Esophagus muscularis mucosa (tissue), 4 donors: ENCODE measurements at places on chromosomes 5 and 9. TPM values are rescaled to one million over a fixed set of nuclear protein-coding genes. Genes with fewer than 3 reads are reported as not detected.

Gene CENPH
- total RNA-seq = 0.66 TPM

Gene TPPP
- total RNA-seq = 45.7 TPM

Gene FSD1L
- total RNA-seq = 2.7 TPM

DNA sequence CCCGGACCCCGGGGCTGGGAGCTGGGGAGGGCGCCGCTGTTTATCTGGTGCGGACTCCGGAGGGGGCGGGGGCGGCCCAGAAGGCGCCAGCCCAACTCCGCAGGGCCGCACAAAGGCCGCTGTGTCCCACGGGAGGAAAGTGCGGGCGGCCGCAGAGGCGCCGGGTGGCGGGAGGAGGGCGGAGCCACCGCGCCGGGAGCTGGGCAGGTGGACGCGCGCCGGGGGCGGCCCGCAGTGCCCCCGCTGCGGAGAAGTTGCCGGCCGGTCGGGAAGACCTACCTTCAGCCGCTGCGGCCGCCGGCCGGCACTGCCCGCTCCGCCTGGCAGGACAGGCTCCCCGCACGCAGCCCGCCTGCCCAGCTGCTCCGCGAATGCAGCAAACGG, 43.6 kb downstream of the NACC2 start:
- DNase-seq = no peak

DNA sequence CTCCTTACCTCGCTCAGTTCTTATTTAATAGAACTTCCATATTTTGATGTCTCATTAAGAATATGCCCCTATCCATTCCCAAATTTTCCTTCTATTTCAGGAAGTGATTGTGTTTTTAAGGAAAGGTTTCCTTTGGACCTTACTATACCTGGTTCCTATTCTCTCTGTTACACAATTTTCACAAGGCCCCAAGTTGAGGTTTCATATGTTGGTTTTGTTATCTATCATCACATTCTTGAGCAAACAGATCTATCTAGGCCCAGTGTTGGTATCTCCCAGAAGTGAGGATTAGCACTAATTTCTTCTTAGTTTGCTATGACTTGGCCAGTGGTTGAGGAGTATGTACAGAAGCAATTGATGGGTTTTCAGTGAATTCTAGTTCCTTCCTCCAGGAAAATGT, 41.5 kb downstream of the ALG2 start:
- no peak for DNase-seq

DNA sequence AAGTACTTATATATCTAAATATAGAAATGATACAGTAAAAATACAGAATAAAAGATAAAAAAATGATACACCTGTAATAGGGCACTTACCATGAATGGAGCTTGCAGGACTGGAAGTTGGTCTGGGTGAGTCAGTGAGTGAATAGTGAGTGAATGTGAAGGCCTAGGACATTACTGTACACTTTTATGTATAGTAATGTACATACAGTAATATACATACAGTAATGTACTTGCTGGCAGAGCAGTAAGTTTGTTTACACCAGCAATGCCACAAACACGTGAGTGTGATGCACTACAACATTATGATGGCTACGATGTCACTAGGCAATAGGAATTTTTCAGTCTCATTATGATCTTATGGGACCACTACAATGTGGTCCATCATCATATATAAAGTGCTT, 34.2 kb downstream of the SUSD1 start:
- no peak for DNase-seq

Gene FAT2
- not detected for total RNA-seq

DNA sequence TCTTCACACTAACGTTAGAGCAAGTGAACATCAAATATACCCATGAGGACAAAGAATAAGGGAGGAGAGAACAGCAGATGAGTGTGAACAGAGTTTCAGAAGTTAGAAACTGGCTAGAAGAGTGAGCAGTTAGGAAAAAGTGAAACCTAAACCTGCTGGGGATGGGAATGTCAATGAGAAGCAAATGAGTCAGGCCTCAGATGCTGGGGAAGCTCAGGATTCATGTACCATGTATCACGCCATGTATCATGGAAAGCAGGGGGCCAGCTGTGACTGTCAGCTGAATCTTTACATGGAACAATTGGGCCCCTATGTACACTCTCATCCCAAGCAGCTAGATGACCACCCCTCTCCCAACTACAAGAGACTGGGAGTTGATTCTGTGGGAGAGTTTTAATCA, 16.2 kb downstream of the GDF9 start:
- no peak for DNase-seq

- no peak for DNase-seq
These were observed 10.0 kb upstream of the DOLPP1 start for GRCh38 chr9:129070696-129071525.

- no peak for DNase-seq
These were observed 87.1 kb downstream of the SEMA4D start for GRCh38 chr9:89410641-89411350.

DNA sequence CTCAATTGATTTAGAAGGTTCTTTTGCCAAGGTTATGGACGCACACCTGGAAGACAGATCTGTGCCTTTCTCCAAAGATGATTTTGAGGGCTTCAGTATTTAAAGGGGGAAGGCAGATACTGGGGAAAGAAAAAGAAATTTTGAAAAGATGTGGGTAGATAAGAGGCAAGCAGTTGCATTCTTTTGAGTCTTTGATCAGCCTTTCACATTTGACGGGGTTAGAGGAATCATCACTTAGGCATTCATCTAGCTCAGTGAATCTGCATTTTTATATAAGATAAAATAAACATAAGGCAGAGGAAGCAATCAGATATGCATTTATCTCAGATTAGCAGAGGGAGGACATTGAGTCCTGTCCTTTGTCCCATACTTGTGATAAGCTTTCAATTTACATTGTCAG, 243.4 kb upstream of the RAI14 start:
- DNase-seq = no peak

Gene SPINK1
- total RNA-seq = not detected

GRCh38 chr9:95901506-95901905, 26.0 kb downstream of the ERCC6L2 start:
- DNase-seq = no peak

DNA sequence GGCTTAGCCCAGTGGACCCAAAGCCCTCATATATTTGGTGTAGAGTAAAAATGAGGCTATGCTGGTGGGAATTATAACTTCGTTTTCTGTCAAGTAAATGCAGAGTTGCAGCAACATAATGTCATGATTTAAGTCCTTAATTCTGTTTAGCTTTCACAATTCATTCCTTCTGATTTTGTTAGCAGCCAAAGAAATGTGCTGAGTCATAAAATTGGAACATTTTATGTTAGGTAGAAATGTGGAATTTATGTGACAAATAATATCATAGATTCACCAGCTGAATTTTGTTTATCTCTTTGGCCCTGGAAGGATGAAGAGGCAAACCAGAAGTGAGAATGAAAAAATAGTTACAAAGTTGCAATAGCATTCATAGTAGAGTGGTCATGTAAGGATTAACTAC, 247.0 kb downstream of the TRPM3 start:
- no peak for DNase-seq

DNA sequence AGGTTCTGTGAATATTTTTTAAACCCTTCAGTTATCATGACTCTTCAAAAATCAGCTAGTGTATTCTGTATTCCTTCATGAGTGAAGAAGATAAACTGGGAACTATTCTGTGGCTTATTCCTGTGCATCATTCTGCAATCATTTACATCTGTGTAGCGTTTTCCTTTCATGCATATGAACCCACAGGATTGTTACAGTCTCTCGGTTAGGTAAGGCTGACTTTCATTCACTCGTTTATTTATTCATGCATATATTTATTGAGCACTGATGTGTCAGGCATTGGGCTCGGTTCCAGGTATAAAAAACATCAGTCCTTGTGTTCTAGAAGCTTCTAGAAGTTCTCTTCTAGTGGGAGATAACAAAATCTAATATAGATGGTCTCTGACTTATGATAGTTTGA, 318.4 kb downstream of the MAN2A1 start:
- no peak for DNase-seq

GRCh38 chr5:175599210-175599609, 58.7 kb upstream of the HRH2 start:
- DNase-seq = no peak

DNA sequence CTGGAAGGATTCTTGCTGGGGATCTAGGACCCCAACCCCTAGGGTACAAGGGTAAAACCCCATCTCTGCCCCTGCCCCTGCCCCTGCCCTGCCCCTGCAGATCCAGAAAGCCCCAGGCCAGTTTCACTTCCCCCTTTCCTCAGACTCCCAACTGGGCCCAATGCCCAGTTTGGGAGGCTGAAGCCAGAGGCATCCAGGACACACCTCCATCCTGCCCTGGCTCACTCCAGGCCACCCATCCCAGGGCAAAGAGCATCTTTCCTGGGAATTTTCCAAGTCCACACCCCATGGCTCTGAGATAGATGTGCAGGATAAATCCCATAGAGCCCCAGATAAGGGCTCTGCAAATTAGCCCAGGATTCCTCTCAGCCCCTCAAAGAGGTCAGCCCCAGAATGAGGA, 17.4 kb downstream of the CNTFR start:
- no peak for DNase-seq

- no peak for DNase-seq
These were observed 73.7 kb upstream of the STK32A start for GRCh38 chr5:147160902-147161700.

- peak; percentile 26 for DNase-seq
These were observed 7.7 kb upstream of the MATR3 start for GRCh38 chr5:139285651-139286392.

GRCh38 chr9:71928376-71928775, 16.9 kb downstream of the C9orf85 start:
- DNase-seq = no peak

Gene MEF2C
- total RNA-seq = 34.3 TPM

DNA sequence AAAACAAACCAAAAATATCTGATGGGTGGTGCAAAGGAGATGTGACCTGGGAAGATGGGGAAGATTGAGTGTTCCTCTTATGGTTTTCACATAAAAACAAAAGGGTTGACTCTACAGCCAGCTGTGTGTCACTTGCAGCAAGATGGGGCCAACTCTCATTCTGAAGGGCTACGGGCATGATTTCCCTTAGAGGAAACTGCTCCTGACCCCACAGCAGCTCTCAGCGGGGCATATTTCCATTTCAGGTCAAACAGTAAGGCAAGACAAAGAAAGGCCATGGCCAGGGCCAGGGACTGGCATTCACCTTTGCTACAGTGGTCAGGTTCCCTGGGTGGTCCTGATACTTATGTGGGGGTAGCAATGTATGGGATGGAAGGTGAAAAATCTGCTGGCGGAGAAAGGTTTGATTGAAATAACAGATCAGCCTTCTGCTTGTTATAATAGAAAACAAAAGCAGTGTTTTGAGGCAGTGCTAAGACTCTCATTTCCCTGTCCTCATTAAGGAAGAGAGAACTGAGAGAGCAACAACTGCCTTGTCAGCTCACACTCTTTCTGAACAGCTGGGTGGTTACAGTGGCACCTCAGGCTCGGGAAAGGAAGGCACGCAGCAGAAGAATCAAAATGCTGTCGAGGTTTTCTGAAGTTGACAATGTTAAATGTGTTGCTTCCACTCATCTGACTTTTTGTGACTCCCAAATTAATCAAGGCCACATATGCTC, 120.7 kb upstream of the PCA3 start:
- DNase-seq = no peak

DNA sequence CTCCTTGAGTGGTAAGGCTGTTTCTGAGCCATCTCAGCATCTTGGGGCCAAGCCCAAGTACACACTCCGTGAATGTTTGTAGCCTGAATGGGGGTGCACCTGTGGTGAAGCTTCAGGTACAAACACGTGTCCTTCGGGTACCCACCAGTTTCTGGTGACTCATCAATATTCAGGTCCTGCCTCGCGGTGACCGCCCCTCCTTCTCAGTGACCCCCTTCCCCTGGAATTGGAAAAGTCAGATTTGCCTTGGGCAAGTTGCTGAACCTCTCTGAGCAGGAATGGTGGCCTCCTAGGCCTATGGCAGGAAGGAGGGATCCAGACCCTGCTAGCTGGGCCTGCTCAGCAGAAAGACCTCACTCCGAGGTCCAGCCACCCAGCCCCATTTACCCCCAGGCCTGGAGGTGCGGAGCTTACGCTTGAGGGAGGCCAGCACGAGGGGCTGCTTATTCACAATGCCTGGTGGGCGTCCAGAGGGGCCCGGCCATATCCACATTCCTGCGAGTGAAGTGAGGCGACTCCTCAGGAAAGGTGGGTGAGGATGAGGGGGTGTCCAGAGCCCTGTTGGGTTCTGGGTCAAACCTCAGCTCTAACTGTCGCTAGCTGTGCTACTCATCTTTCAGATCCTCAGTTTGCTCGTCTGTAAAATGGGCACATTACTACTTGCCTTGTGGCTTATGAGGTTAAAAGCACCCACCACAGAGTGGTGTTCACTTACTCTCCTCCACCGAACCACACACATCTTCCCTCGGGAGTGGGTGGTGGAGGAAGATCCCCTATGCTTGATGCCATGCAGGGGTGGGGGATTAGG, 7.0 kb downstream of the ADGRD2 start:
- DNase-seq = no peak

Gene GRM6
- not detected for total RNA-seq

- peak; percentile 90 for DNase-seq
These were observed 70.3 kb upstream of the SH3PXD2B start for GRCh38 chr5:172524573-172525021.

Gene DENND4C
- total RNA-seq = 89.7 TPM

Gene ZNF300
- total RNA-seq = 1.7 TPM

DNA sequence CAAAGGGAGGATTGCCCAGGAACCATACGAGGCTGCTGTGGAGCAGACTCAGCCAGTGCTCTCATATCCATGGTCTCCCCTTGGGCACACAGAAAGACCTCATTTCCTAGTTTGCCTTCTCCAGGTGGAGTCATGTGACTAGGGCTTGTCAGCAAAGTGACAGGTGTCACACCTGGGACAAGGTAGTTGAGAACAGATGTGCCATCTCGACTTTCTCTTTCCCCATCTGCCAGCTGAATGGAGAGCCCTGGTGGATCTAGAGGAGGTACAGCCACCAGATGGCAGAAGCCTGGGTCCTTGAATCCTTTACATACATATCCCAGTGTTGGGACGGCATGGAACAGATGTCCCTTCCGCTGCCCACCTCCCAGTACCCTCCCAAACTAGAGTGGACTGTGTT, 42.9 kb upstream of the ALDOB start:
- DNase-seq = no peak

- DNase-seq = no peak
These were observed 144.8 kb downstream of the BRINP1 start for GRCh38 chr9:119224431-119224830.

Gene SPINK13
- total RNA-seq = not detected

Gene HRH2
- total RNA-seq = 2.5 TPM

Gene EIF4E1B
- total RNA-seq = not detected

Gene OR1L4
- not detected for total RNA-seq
